Kasumi-1 (cell line): ENCODE measurements at places on chromosomes 3 and 15.
A peak's percentile ranks its signal among the peaks of the same experiment; 100 is the strongest.

DNA sequence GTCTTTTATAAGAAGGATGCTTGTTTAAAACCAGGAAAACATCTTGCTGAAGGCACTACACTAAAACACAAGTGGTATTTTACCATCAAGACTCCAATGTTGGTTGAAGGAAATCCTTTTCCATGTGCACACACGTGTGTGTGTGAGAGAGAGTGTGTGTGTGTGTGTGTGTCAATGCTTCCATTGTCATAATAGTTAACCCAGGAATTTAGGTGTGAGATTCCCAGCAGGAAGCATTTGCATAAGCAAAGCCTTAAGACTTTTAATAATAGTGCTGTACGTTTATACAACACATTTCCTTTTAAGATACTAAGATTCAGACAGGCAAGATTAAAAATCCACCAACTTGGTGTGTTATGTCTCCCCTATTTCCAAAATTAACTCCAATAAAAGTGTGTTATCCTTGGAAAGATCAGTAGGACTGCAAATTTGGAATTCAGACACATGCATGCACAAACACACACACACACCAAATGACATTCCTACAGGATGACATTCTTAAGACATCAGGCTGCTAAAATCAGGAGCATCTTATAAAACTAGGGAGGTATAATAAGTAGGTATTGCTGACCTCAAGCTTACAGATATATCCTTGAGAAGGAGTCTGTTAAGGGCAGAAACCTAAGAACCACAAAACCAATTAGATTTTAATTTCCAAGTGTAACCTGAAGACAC, 18.3 kb downstream of the LMCD1 start:
- DNase-seq = no peak

- DNase-seq = peak; percentile 49
Measured at GRCh38 chr3:38662544-38662943, 13.1 kb upstream of the SCN5A start.

DNA sequence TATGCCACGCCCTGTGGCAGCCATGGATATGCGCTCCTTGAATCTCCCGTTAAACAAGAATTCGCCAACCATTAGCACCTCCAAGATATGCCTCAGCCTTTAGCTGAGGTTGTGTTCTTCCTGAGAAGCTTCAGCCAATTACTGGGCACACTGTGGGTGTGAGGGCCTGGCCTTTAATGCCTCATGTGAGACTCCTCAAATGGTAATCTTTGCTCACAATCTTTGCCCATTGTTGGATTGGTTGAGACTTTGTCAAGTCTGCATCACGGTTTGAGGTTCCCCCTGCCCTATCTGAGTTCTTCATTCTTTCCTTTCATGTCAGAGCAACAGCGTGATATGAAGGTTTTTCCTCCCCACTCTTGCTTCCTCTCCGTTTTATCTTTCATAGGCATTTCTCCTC, 108.1 kb upstream of the CCDC54 start:
- DNase-seq = no peak

DNA sequence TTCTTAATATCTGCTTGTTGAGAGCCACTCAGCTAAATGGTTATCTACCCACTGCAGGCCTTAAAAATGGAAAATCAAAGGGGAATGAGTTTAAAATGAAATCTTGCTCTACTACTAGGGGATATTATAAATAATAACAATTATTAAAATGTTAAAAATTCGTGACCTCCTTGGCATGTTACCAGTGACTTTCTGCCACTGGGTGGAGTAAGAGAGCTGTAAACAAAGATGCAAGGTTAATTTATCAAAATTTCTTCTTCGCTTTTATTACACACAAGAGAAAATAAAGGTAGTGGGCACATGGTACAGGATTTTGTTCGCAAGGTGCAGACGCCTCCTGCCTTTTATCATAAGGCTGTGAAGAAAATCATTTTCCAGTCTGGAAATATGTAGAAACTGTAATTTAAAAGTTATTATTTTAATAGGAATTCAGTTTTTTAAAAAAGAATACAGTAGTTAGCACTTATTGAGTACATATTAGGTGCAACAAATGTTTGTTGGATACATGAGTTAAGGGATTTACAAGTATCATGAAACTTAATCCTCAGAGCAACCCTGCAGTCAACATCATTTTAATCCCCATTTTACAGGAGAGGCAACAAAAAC, 272.6 kb downstream of the SUCLG2 start:
- DNase-seq = peak; percentile 37

DNA sequence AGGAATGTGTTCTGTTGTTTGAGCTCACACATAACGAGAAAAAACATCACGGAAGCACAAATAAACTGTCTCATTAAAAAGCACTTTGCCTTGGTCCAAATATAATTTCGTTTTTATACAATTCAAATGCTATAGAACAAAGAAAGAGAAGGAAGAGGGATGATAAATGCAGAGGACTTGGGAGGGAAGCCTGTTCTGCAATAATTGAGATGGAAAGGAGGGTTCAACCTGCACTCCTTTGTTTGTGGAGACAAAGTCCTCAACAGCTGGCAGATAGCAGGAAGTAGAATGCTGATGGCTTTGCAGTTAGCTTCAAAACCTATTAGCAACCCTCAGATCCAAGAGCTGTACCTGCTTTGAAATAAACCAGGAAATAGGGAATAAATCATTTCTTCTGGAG, 1010.8 kb downstream of the FHIT start:
- DNase-seq = no peak

GRCh38 chr3:188641076-188641475, 487.1 kb downstream of the LPP start:
- DNase-seq = no peak

GRCh38 chr15:33304924-33305323, 5.8 kb upstream of the RYR3 start:
- no peak for DNase-seq

GRCh38 chr3:9675736-9676290, 26.5 kb downstream of the MTMR14 start:
- no peak for DNase-seq

DNA sequence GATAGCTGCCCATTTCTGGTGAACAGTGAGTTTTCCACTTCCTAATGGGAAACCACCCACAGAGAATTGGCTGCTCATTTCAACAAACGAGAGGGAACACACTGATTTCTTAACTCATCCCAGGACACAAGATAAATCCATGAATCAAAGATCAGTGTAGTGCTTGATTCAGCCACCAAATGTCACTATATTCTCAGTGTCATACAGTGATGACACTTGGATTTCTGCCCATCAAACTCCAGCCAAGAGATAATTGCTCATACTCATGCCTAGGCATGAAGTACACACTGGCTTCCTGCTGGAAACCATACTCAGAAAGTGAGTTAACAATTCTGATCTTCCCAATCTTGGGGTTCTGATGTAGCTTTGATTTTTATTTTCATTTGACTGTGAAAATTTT, 35.4 kb upstream of the GRM7 start:
- no peak for DNase-seq
